Stimulated activated CD4-positive, alpha-beta T cell treated with anti-CD3 and anti-CD28 coated beads, Interleukin-12 subunit alpha, Interleukin-12 subunit beta, amount 100 ng/mL, for 24 hours (primary cell): ENCODE measurements at places on chromosomes 2 and 18.
A peak's percentile ranks its signal among the peaks of the same experiment; 100 is the strongest.

GRCh38 chr18:61322265-61322873, 10.9 kb upstream of the CDH20 start:
- peak; percentile 33 for DNase-seq

DNA sequence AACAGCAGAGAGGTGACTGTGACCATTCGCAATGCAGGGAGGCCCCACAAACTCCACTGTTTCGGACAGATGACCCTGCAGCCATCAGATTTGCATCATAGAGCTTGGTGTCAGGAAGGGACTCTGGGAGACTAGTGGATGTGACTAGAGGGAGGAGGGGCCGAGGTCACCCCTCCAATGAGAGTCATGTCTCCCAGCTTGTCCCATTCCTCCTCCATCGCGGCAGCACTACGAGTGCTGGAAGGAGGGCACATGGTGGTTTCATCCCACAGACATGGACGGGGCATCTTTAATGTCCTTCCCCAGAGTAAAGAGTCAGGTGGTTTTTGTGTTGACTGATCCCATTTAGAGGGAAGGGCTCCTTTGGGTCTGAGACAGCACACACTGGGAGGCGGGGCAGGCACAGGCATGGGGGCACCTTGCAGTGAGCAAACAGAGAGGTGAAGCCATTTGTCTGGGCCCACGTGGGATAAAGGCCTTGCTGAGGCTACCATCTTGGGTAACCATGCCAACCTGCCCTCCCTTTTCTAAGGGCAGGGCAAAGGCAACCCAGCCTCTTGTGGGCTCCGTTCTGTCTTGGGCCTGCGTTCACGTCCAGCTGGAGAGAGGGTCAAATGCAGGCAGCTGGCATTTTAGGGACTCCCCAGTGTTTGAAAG, 208.1 kb downstream of the ASB1 start:
- DNase-seq: no peak

GRCh38 chr18:76410660-76411417, 84.2 kb downstream of the ZNF516 start:
- DNase-seq: peak; percentile 13

DNA sequence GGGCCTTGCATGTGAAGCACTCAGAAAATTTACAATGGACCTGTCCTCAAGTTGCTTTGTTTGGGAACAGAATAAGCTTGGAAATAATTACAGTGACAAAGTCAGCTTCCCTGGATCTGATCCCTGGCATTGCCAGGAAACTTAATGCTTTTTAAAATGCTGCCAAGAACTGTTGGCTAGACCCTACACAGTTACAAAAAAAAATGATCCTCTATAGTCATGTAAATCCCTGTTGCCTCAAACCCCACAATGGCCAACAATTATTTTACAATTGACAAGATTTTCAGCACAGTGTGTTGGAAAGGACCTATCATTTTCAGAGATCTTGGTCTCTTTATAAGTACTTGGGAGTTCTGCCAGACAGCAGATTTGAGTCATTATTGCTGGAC, 470.4 kb upstream of the ACVR2A start:
- no peak for DNase-seq

GRCh38 chr2:38178556-38179419, 102.8 kb upstream of the CYP1B1 start:
- no peak for DNase-seq

DNA sequence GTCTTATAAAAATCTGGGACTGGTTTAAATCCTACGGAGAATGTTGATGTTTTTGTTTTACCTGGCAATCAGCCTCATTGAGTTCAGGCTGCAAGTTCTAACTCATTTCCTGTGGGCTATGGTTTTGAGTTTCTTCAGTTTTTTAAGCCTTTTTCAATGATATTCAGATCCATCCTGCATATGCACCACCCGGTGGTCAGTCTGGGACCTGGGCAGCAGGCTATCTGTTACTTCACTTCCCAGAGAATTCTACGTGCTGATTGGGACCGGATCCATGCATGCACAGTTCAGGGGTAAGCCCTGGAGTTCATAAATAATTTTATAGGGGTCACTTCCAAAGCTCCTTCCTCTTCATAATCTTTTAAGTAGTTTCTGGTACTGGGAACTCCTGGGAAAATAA, 339.2 kb upstream of the HNRNPA3 start:
- DNase-seq: no peak

- no peak for DNase-seq
Observed at GRCh38 chr2:74077636-74078035, 70.1 kb downstream of the BOLA3 start.

DNA sequence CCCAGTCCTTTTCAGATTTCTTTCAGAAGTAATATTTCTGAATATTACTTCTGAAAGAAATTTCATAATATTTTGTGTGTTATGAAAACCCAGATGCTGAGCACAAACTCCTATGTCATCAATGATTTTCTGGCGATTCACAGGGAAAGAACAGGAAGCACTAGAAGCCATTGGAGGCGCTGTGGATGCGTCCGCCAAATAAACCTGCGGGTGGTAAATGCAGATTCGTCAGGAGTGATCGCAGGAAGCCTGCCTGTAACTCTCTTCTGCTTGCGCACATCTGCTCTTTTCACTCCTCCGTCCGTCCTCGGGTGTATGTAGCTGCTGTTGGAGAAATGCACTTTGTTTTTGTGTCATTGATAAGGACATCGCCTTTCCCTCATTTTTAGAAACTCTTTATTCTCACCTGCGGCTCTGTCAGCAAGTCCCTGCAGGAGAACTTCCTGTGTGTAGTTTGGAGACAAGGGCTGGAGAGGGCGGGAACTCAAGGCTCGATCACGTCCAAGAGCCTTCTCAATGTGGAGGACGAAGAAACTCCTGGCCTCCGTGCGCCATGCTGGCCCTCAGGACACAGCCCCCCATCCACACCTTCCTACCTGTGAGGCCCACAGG, 483.8 kb downstream of the GALR1 start:
- no peak for DNase-seq

GRCh38 chr2:105258835-105259350, 17.4 kb downstream of the GPR45 start:
- DNase-seq: no peak

GRCh38 chr2:239311132-239312040, 89.4 kb downstream of the HDAC4 start:
- no peak for DNase-seq

DNA sequence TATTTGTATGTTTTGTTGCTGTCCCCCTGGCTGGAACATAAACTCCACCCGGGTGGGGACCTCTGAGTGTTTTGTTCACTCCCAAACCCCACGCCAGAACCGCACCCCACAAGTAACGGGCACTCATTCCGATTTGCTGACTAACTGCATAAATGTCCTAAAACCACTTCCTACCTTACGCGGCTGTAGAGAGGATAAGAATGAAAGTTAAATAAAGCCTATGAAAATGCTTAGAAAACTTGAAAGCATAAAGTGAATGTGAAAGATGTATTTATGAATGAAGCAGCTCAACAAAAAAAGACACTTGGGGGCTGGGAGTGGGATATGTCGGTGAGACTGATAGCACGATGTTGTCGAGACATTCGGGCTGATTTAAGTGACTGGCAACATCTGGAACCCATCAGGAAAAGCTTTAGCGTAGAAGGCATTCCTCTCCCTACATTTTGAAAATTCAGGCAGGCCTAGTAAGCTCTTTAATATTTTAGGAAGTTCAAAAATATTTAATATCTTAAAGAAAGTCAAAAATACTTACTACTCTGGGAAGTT, 206.7 kb downstream of the SH3RF3 start:
- DNase-seq: no peak

DNA sequence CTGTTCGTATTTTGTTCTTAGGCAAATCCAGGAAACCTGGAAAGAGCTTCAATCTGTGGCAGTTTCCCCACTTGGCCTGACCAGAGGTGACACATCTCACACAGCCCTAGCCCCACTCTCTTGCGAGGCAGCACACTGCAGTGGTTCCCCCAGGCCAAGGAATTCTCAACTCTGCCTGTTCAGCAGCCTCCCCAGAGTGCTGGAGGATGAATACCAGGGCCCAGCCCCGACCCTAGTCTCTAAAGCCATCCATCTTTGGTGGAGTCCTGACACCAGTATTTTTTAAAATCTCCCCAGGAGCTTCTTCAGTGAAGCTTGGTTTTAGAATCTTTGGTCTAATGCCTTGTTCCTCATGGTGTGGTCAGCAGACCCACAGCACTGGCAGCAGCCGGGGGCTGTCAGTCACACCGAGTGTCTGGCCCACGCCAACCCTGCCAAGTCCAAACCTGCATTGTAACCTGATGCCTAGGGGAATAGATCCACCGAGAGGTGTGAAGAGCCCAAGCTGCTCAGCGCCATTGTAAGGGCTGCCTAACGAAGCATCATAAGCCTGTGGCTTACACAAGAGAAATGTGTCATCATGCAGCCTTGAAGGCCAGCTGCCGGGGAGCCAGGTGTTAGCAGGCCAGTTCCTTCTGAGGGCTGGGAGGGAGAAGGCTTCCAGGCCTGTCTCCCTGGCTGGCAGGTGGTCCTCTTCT, 428.7 kb upstream of the ID2 start:
- DNase-seq: no peak

DNA sequence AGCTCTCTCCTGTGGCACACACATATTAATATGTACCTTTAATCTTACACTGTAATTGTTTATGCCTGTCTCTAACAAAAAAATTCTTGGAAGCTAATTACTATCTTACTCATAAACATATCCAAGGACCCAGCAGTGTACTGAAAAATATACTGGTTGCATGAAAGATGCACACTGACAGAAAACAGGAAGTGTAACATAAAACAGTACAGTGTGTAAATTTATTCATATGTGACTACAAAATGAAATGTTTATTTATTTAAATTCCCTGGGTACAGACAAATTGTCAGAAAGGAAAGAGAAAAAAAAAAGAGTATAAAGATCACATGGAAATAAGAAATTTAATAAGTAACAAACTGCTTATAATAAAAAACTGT, 28.5 kb downstream of the TMEM131 start:
- no peak for DNase-seq

GRCh38 chr18:59516356-59517155, 157.5 kb upstream of the LMAN1 start:
- DNase-seq: no peak

- no peak for DNase-seq
Observed at GRCh38 chr2:224915136-224915535, 127.1 kb downstream of the DOCK10 start.

- no peak for DNase-seq
Observed at GRCh38 chr2:74179063-74179865, 585 bp upstream of the MOB1A start.

DNA sequence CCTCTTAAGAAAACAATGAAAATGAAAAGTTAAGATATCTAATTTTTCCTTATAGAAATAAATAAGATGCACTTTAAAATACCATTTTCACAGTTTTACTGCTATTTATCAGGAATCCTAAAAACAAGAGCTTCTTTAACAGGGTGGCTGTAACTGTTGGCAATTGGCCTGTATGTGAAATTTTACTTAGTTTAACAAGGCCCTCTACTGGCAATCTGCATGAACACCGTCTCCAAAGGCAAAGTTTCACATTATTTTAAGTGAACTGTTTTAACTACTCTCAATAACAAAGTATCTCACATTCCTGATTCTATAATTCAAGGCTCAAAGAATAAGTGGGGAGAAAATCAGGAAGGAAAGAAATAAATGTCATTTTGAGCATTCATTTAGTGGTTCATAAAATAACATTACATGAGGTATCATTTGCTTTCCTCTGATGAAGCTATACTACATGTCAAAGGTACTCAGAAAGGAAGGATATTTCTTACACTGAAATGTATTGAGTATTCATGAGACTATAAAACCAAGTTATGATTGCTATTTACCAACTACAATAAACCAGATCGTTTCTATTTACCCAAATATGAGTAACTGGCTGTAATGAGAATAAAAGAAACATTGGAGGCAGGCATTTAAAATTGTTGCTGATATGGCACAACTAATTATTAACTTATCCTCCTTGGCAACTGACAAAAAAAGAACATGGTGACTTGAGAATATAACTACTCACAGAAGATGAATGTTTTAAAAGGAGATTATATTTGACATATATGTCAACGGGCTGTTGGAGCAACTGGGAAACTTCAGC, 7.0 kb downstream of the NCKAP5 start:
- DNase-seq: no peak

DNA sequence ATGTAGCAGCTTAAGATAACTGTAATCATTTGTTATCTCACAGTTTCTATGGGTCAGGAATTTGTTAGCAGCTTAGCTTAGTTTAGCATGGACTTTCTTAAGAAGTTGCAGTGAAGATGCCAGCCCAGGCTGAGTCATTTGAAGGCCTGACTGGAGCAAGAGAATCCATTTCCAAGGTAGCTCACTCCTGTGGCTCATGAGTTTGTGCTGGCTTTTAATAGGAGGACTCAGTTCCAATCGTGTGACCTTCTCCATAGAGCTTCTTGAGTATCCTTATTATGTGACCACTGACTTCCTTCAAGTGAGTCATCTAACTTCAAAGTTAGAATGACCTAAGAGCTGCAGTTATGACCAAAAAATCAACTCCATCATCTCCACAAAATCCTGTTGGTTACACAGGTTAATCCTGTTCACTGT, 1.4 kb downstream of the GPATCH11 start:
- DNase-seq: no peak

GRCh38 chr2:88545118-88545517, 82.1 kb downstream of the EIF2AK3 start:
- DNase-seq: no peak

- DNase-seq: no peak
Observed at GRCh38 chr2:20077411-20077940, 26.0 kb upstream of the LAPTM4A start.

GRCh38 chr2:5694306-5694705, 2.1 kb downstream of the SOX11 start:
- no peak for DNase-seq

DNA sequence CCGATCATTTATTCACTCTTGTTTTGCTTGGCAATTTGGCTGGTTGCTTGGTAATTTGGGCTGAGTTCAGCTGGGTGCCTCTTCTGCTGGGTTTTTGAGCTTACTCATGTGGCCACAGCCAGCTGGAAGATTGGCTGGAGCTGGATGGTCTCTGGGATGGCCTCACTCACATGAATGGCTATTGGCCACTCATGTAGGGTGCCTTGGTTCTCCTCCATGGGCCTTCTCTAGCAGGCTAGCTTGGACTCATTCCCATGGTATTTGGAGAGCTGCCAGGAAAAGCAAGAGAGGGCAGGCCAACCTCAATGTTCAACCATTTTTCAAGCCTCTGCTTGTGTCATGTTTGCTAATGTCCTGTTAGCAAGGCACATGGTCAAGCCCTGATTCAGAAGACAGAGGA, 16.9 kb downstream of the ZAP70 start:
- no peak for DNase-seq
